Stimulated activated CD4-positive, alpha-beta T cell treated with anti-CD3 and anti-CD28 coated beads, TNF-alpha, amount 100 ng/mL, for 4 hours (primary cell): ENCODE measurements at places on chromosomes 5 and 9.

DNA sequence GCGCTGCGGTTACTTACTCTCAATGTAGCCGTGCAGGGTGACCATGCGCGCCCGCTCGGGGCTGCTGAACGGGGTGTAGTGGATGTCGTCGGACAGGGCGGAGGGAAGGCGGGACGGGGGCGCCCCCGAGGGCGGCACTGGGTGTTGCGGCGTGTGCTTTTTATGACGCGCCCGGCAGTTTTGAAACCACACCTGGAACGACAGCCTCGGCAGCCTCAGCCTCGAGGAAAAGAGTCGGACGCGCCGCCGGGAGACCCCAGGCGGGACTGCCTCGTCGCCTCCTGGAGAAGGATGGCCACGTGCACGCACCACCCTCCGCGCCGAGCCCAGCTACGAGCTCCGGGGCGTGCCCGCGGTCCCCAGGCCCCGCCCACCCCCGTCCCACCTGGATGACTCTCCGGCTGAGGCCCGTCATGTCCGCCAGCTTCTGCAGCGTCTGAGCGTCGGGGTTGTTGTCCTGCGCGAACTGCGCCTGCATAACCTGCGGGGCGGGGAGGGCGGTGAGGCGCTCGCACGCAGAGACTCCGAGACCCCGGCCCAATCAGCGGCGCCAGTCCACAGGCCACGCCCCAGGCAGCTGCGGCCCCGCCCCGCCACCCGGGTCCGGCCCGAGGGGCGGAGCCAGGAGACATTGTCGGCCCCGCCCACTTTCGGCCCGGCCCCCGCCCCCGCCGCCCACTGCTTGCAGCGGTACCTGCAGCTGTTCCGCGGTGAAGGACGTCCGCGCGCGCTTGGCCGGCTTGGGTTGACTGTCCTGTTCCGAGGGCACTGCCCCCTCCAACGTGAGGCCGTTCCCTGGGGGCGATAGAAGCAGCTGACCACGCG is 15.0 kb downstream of the LHX6 start:
- DNase-seq, result peak; percentile 20

GRCh38 chr5:173474881-173475287 is 141.6 kb downstream of the BOD1 start:
- no peak for DNase-seq

GRCh38 chr5:18111906-18112465 is 477.7 kb downstream of the TAF11L14 start:
- no peak for DNase-seq

DNA sequence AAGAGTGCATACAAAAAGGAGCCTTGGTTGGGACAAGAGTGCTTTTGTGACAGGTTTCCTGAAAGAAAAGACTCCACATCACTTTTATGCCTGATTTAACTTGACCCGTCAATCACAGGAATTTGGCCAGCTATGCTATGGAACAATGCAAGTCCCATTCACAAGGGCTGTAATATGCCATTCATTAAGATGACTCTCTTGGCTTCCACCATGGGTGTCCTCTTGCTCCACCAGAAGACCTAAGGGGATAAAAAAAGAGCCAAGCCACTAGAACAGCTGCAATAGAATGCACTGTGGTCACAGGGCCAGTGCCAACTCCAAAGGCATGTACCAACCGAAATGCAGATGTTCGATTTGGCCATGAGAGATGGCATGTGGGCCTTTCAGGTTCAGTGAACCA is 480.1 kb upstream of the MPDZ start:
- DNase-seq, result no peak

GRCh38 chr9:3862561-3862960 is 336.8 kb upstream of the RFX3 start:
- DNase-seq, result no peak

GRCh38 chr5:153714798-153715197 is 224.3 kb downstream of the GRIA1 start:
- no peak for DNase-seq
